ENCODE measurements at places on chromosomes 6 and 20.
A peak's percentile ranks its signal among the peaks of the same experiment; 100 is the strongest.

- no peak for DNase-seq
Observed at GRCh38 chr6:88558981-88559380, 392.8 kb upstream of the CNR1 start.

- no peak for DNase-seq
Observed at GRCh38 chr6:3913958-3914337, 64.8 kb downstream of the FAM50B start.

DNA sequence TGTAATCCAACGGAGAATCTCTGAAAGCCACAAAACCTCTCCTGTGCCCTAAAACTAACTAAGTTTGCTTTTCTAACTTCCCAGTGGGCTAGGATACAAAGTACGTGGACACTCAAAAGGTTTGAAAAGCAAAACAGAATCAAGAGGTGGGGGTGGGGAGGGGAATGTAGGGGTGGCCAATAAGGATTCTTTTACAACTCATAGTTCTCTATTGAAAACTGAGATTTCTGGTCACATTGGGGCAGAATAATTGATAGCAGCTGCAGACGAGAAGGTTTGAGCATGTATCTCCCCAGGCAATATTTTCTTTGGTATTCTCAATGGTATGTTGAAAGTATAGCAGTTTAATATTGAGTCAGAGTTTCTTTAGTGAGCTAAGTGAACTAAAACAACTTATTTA lies 376.7 kb upstream of the CITED2 start:
- DNase-seq = no peak

- no peak for DNase-seq
Observed at GRCh38 chr20:19408971-19409370, 196.5 kb downstream of the SLC24A3 start.

GRCh38 chr6:158722176-158722729 lies 72.4 kb downstream of the SYTL3 start:
- DNase-seq = no peak

DNA sequence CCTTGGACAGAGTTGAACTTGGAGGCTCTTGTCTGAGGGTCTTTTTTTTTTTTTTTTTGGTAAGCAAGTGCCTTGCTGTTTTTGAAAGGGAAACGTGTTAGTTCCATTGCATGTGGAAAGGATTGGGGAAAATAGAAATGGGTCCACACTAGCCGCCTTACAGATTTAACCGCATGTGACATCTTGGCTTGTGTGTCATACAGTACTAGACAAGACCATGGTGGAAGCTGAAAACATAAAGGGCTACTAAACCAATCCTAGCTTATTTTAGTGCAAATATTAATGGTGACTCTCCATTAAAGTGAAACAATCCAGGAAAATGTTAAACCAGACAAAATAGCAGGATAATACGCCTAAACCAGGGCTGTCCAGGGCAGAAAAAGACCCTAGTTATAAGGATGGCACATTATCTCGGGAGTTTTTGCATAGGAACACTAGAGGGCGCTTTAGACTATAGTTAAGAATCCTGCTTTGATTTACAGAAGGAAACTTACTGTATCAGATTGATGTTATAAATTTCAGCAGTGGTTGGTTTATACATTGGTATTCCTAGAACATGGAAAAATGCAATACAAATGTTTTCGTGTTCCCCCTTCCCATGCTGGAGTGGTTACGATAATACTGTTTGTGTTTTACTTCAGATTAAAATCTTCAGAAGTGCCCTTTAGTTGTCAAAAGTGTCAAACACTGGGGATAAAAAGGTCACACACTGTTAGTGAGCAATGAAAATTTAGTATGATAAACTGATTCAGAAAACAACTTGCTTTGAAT lies 59.8 kb upstream of the DEK start:
- DNase-seq = peak; percentile 62

- DNase-seq = peak; percentile 89
Observed at GRCh38 chr20:35303735-35304491, 11.7 kb upstream of the FAM83C start.

GRCh38 chr6:54801244-54801643 lies 45.3 kb upstream of the FAM83B start:
- no peak for DNase-seq

DNA sequence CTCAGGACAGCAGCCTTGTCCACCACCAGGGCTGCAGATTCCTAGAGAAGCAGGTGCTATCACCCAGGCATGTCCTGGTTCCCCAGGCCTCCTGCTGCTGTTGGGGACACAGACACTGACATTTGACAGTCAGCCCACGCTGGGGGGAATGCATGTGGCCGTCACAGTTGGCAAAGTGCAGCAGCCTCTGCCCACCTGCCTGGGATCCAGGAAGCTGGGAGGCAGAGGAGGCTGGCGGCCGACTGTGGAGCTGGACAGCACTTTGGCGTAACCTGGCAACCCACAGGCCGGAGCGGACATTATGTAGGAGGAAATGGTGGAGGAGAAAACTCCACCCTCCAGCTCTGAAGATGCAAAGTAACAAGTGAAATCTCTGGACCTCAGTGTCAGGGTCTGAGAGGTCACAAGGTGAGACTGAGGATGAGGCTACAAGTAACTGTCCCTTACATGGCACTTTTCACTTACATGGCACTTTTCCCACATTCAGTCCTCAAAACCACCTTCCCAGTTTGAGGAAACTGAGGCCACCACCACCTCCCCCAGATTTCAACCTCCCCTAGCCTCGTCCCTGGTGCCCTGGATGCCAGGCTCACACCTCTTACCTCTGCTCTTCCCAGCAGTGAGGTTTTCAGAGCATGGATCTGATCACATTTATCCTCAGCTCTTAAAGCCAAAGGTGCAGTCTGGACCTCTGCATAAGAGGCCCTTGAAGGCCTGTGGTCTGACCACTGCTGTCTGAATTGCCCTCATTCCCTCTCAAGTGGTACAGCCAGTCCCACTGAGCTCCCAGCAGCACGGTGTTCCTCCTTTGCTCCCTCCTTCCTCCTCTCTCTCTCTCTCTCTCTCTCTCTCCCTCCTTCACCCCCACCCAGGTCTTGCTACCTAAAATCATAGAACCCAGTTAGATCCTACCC lies 8.7 kb downstream of the MAP1LC3A start:
- DNase-seq = no peak

GRCh38 chr6:119196715-119197114 lies 118.3 kb upstream of the FAM184A start:
- DNase-seq = no peak

Data from Caki2 (cell line).